A549 (cell line): ENCODE measurements at places on chromosomes 11 and 22.

- DNase-seq: no peak
Observed at GRCh38 chr11:15161790-15162189, 47.1 kb downstream of the INSC start.

DNA sequence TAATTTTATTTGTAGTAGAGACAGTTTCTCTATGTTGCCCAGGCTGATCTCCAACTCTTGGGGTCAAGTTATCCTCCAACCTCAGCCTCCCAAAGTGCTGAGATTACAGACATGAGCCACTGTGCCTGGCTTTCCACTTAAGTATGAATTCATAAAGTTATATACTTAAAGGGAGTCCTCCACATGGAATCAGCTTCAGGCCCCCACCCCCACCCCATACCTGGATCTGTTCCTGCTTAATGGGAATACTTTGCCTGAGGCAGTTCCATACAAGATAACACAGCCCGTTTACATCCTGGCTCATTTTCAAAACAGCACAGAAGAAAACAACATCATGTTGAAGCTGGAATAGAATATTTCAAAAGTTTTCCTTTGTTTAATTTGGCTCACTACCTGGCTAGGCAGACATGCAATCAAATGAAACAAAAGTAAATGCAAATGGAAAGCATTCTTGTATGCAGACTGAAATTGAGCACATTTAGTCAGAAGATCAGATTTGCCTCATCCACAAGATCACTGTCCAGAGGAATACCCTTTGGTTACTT lies 82.4 kb downstream of the FAT3 start:
- DNase-seq: no peak

- no peak for DNase-seq
Observed at GRCh38 chr11:27192184-27192583, 151.6 kb downstream of the BBOX1 start.

DNA sequence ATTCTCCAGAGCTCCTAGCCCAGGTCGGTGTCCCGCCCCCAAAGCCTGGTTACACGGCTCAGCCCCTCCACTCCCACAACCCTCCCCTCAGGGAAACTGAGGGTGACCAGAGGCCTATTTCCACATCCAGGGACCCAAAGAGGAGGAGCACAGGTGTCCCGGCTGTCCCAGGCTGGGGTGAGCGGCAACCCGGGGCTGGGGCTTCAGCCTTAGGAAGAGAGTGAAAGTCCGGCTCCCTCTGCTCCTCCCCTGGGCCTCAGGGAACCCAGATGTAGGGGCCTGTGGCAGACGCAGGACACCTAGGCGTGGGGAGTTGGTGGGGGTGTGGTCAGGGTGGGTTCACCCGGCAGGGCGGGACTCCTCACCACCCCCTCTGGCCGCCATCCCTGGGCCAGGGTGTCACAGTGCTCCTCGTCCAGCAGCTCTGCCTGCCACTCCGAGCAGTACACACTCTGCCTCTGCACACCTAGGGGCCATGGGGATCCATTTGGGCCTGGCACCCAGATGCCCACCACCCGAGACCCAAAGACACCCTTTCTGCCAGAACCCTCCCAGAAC lies 63.1 kb downstream of the ARFGAP3 start:
- DNase-seq: no peak

DNA sequence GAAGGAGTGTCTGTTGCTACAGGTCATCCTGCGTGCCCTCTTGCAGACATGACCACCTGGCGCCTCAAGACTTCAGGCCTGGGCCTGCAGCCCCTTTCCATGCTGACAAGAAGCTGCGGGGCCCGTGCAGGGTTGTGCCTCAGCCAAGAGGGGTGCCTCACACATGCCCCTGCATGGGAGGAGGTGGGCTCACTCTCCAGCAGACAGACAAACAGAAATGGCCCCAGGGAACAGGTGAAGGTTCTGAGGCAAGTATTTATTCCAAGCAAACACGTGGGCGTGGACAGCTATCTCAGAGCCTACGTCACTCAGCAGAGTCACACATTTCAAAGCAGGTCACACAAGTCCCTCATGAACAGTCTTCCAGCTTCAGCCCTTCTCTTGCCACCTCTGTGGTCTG lies 5.9 kb upstream of the SYCE3 start:
- DNase-seq: no peak

- DNase-seq: no peak
Observed at GRCh38 chr11:76159983-76160661, 46.2 kb downstream of the WNT11 start.

- DNase-seq: no peak
Observed at GRCh38 chr11:2909133-2909902, 19.9 kb downstream of the PHLDA2 start.

DNA sequence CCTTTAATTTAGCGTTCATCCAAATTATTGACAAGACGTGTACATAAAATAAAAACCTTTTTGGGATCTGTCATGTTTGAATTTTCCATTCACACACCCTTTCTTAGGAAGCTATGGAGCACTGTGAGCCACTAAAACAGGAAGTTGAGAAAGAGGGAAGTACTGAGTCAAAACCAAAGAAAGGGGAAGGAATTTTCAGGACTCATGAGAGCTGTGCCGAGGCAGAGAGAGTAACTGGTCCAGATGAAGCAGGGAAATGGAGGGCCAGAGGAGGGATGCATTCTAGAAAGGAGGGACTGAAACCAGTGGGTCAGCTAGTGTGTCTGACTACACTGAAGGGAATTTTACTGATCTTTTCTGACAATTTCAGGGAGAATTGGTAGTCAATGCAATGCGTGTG lies 24.9 kb downstream of the APLP2 start:
- no peak for DNase-seq

GRCh38 chr11:28697920-28698827 lies 590.0 kb downstream of the METTL15 start:
- DNase-seq: peak; percentile 71

DNA sequence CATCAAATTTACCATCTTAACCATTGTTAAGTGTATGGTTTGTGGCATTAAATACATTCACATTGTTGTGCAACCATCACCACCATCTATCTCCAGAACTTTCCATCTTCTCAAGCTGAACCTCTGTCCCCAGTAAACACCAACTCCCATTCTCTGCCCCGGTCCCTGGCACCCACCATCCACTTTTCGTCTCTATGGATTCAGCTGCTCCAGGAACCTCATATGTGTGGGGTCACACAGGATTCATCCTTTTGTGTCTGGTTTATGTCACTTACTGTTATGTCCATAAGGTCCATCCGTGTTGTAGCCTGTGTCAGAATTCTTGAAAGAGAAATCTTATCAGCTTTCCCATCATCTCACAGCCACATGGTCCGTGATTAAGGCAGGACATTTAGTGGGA lies 16.3 kb downstream of the TSPAN32 start:
- DNase-seq: no peak

DNA sequence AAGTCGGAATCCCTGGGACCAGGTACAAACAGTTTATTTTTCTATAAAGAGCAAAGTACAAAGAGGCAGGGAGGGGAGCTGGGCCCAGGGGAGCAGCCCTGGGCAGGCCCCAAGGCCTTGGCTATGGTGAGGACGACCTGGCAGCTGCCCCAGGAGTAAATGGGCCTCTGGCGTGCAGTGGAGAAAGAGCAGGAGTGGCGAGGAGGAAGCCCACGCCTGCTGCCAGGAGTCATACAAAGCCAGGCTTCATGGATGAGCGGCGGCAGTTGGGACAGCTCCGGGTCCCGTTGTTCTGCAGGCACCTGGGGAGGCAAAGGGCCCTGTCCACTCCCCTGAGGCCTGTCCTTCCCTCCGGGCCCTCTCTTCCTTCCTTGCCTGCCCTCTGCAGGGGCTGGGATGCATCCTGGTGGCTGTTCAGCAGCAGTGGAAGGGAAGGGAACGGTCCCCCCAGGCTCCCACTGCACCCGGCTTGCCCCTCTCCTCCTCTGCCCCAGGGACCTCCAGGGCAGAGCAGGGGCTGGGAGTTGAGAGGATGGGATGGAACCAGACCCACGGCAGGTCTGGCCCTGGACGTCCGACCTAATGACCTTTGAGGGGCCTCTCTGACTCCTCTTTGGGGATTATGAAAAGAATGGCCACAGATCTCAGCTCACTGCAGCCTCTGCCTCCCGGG lies 11.1 kb downstream of the RAPSN start:
- DNase-seq: no peak

GRCh38 chr11:117076941-117077691 lies 21.1 kb downstream of the SIK3 start:
- no peak for DNase-seq

DNA sequence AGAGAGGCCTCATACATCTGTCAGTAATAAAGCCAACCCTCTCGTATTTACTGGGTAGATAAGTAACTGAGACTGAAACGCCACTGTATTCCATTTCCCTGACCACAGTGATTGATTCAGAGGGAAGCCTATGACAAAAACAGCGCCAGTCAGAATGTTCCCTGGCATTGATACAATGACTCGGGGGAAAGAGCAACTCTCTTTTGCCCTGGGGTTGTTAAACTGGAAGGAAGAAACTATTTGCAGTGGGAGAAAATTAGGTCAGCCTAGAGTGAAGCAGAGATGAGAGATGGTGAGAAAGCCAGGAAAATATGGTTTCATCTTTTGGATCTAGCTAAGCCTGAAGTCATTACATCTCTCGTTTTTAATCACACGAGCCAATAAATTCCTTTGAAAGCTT lies 48.6 kb upstream of the RBFOX2 start:
- DNase-seq: no peak

DNA sequence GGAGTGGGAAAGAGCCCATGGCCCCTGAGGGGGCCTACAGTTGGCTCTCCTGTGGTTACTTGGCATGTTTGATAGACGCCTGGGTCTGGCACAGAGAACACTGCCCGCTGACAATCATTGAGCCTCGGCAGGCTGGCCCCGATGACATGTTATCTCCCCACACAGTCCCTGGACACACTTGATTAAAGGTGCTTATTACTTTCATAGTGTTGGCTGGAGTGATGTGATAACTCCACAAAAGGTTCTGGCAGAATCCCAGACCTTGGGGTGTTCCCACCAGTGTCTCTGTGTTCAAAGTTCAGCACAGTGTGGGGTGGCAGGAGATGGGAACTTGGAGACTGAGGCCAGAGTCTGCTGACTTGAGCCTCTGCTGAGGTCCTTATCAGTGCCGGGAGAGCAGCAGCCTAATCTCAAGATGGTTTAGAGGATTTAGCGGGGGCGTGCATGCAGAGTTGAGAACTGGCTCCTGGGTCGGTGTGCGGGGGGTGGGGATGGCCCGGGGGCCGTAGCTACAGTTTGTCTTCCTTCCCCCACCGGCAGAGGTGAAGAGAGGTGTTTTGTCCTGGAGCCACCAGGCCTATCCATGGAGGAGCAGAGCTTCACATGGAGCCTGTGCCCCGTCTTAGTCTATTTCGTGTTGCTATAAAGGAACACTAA lies 22.5 kb downstream of the PARVB start:
- DNase-seq: no peak

GRCh38 chr22:44891293-44891747 lies 118.5 kb downstream of the PHF21B start:
- DNase-seq: no peak

DNA sequence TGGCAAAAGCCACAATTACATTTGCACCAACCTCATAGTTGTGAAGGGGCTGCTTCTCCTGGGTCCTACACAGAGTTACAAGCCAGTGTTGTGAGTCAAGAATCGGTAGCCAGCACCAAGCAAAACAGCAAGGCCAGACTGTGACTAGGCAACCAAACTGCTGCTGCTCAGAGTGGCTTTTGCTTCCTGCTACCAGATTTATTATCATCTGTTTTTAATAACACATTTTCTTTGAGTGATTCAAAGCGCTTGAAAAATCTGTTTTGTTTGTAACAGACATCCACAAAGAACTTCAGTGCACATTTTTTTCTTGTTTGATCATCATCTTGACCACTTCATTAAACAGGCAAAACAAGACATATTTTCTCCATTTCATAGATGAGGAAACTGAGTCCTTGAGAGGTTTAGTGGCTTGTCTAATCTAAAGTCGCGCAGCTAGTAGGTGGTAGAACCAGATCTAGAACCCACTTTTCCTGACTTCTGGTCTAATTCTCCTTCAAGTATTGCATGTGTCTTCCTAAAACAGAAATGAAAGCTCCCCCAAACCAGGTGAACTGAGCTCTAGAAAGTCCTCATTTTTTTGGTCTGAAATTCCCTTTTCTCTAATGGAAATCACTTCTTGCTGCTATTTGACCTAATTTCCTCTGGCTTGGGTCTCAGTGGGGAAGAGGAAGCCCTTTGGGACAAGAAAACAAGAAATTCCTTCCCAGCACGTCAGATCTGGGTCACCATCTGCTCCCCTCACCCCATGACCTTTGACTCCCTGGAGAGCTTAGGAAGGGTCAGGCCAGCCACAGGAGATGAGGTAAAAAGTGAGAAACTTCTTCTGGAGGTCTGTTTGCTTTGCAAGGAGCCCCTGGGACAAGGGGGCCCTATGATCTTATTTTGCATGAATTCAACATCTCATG lies 39.9 kb downstream of the CWC15 start:
- no peak for DNase-seq

- DNase-seq: no peak
Observed at GRCh38 chr11:10600570-10601248, 32.2 kb upstream of the LYVE1 start.

DNA sequence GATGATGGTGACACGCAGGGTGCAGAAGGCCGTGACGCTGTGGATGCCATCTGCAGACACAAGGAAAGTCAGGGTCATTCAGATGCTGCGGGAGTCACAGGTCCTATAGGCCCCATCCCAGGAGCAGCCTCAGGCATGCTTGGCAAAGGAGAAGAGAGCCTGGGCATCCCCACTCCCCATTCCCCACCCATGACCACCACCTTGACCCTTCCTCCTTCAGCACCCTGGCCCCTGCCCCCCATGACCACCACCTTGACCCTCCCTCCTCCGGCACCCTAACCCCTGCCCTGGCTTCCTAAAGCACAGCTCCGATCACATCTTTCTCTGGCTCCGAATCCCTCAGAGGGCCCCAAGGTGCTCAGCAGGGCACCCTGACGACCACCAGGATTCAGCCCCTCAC lies 73.1 kb downstream of the CELSR1 start:
- no peak for DNase-seq

DNA sequence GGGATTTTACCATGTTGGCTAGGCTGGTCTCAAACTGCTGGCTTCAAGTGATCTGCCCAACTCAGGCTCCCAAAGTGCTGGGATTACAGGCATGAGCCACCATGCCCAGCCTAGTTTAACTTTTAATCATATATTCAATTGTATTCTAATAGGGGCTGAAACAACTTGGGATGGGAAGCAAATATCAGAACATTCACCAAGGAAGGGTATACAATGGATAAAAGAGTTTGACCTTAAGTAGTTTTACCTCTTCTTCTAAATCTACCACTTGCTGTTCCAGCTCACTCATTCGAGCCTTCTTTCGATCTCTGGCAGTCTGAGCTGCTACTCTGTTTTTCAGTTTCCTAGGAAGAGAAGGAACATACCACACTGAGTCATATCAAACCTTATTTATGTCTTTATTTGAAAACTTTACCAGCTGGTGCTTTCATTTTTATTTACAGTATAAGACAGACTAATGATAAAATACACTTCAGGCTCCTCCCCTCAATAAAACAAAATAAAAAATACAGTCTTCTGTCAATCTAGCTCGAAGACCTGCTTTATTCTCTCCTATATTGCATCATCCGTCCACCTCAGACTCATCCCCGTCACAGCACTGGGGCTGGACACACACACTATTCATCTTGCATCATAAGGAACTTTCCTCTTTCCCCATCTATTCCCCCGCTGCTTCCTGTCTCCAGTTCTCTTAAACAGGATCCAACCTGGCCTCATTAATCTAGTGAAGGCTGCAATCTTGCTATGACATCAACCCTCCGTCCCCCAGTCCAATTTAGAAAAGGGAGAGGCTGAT lies 1.4 kb downstream of the XBP1 start:
- peak; percentile 71 for DNase-seq

GRCh38 chr11:19970944-19971343 lies 189.3 kb downstream of the DBX1 start:
- no peak for DNase-seq

- peak; percentile 20 for DNase-seq
Observed at GRCh38 chr11:123536690-123537437, 106.8 kb downstream of the GRAMD1B start.

- DNase-seq: no peak
Observed at GRCh38 chr11:134988495-134988894, 576.5 kb upstream of the B3GAT1 start.
